ENCODE measurements at places on chromosomes 7 and 10.

GRCh38 chr7:145478541-145478940 is 638.1 kb upstream of the CNTNAP2 start:
- no peak for DNase-seq

GRCh38 chr10:49622426-49623425 is 8.9 kb downstream of the CHAT start:
- DNase-seq = no peak

GRCh38 chr7:73870041-73870492 is 9.1 kb downstream of the TMEM270 start:
- DNase-seq = no peak

DNA sequence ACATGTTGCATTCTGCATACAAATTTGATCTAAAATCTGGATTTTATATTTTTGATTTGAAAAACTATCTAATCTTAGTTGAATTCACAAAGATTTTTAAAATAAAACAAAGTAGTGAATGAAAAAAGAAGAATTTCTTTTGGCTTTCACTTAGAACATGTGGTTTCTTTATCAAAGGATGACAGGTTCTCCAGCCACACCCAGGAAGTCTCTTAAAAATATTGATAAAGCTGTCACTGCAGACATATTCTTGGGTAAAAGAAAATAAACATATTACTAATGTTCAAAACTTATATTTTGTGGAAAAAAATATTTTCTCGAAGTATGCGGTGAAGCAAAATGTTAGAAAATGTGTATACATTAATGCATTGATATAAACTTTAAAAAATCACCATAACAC is 44.3 kb downstream of the ARL4A start:
- DNase-seq = no peak

DNA sequence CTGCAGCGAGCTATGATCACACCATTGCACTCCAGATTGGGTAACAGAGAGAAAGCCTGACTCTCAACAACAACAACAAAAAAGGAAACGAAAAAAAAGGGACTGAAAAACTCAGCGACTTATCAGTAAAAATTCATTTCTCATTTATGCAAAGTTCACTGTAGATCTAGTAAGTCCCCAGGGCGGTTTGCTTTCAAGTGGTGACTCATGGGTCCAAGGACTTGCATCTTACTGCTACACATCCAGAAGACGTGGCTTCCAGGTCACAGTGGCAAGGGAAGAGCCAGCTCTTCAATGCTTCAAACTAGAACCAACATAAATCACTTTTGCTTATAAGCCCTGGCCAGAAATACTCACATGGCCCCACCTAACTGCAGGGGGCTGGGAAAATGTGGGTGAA is 178.3 kb upstream of the AUTS2 start:
- no peak for DNase-seq

All from stimulated activated CD4-positive, alpha-beta T cell treated with anti-CD3 and anti-CD28 coated beads, Interleukin-15, amount 100 ng/mL, for 1 hour (primary cell).